ENCODE measurements at places on chromosomes 7 and 10. TPM values are rescaled to one million over a fixed set of nuclear protein-coding genes. Genes with fewer than 3 reads are reported as not detected.

- DNase-seq: peak; percentile 9
Observed at GRCh38 chr10:1120801-1121211, 64.6 kb downstream of the WDR37 start.

DNA sequence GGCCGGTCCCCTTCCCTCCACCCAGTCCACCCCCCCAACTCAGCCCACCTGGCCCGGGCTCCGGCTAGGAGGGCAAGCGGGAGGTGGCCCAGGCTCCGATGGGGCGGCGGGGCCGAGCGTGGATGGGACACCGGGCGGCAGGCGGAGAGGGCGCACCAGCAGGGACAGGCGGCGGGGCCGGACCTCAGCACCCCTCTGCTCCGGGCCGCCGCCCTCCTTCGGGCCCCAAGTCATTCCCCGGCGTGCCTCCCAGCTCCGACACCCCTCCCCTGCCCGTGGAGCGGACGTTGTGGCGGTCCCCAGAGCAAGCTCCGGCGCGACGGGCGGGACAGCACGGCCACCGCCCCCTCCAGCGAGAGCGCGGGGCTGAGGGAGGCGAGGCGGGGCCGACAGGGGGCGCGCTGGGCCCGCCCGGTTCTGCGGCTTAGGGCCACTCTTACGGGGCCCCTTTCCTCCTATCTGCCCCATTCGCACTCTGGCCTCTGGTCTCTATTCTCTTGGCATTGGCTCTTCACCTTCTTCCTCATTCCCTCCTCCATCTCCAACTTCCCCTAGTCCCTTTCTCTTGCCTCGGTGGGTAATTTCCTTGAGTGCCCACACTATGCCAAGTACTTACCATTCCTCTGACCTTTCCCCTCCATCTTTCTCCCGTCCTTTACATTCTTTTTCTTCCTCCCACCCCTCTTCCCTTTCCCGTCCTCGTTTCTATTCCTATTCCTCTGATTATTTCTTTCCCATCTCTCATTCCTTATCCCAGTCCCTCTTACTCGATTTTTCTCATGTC, 701 bp upstream of the GBX1 start:
- DNase-seq: peak; percentile 63

GRCh38 chr10:30456266-30456665, 22.3 kb downstream of the MAP3K8 start:
- DNase-seq: peak; percentile 63

The TAF6 gene
- 54.6 TPM for total RNA-seq

The CACNA2D1 gene
- not detected for total RNA-seq

The CALCR gene
- total RNA-seq: not detected
